Stimulated activated CD8-positive, alpha-beta memory T cell treated with anti-CD3 and anti-CD28 coated beads, Interleukin-7, amount 100 ng/mL, for 4 hours (primary cell): ENCODE measurements at places on chromosomes 1 and 21.

- DNase-seq = no peak
Observed at GRCh38 chr21:44869781-44870747, 3.4 kb downstream of the PTTG1IP start.

DNA sequence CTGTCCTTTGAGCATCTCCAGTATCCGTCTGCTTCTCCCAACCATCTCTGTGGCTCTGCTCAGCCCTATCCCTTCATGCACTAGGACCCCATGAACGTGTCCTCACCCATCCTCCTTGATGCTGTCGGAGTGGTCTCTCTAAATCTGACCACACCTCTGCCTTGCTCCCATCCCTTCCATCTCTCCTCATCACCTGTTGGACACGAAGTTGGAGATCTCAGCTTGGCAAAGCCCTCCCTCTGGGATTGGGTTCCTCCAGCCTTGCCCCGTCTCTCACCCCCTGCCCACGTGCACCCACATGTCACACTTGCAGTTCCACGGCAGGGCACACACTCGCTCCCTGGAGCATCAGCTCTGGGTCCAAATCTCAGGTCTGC is 135.7 kb downstream of the ACTL8 start:
- no peak for DNase-seq

GRCh38 chr21:36602735-36603134 is 96.2 kb upstream of the SIM2 start:
- no peak for DNase-seq

GRCh38 chr1:56215086-56215485 is 364.3 kb downstream of the PLPP3 start:
- DNase-seq = no peak

DNA sequence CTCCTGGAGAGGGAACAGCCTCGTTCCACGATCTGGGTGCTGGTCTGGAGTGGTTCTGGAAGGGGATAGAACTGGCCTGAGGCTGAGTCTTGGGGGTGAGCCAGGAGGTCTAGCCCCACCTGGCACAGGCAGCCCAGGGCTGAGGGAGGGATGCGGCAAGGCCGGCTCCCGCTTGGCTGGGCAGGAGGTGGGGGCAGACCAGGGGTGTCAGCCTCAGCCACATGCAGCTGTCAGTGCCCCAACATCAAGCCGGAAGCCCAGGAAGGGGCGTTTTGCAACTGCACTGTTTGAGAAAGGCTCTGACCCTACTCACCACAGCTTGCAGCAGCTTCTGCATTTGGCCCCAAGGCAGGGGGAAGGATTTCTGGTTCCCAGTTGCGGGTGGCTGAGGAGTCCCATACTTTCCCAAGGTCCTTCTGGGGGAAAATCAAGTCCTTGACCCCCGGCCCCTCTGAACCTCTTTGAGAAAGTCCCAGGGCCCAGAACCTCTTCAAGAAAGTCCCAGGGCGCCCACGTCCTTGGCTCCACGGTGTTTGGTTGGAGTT is 2.0 kb downstream of the EFHD2 start:
- DNase-seq = no peak

DNA sequence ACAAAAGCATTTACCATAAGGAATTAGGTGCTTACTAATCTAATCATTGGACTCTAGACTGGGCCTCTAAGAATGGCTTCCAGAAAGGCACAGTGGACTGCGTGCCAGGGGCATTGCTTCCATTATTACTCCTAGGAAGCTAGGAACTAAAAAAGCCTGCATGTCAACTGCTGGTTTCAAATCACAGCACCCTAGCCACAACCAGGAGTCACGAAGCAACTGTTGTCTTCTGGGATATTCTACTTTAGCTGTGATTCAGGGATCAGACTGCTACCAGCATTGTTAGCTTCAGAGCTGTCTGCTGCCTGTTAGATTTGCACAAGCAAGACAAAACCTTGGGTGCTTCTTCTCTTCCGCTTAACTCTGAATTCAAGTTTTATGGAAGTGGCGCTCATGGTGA is 38.3 kb downstream of the DNM3 start:
- DNase-seq = no peak

DNA sequence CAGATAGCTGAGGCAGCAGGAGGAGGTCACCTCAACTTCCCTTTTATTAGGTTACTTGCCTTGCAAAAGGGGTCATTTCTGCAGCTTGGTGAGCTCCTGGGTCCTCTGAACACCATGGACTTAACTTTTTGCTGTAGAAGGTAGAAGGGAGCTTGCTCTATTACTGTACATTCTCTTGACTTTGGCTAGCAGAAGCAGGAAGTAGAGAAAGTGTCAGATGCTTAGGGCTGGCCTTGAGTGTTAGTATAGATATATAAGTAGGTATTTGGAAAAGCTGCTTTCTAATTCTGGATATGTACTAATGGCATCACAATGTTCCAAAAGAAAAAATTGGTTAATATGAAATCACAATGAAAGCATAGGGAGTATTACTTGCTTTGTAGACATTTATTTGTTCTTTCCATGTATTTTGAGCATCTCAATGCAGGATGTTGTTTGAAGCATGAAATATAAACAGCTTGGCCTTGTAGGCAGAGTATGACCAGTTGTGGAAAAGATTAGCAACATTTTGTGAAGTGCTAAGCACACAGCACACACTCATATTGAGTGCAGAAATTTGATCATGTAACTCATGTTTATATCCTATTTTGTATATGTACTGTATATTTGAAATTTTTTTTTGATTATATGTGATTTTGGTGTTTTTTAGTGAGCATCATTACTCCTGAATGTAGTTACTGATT is 108.8 kb downstream of the DYRK1A start:
- no peak for DNase-seq

- no peak for DNase-seq
Observed at GRCh38 chr1:111819566-111820263, 64.0 kb downstream of the DDX20 start.
